ENCODE measurements at places on chromosomes 5 and 9.

- DNase-seq: no peak
These were observed 550.8 kb downstream of the CDH9 start for GRCh38 chr5:26487553-26487952.

DNA sequence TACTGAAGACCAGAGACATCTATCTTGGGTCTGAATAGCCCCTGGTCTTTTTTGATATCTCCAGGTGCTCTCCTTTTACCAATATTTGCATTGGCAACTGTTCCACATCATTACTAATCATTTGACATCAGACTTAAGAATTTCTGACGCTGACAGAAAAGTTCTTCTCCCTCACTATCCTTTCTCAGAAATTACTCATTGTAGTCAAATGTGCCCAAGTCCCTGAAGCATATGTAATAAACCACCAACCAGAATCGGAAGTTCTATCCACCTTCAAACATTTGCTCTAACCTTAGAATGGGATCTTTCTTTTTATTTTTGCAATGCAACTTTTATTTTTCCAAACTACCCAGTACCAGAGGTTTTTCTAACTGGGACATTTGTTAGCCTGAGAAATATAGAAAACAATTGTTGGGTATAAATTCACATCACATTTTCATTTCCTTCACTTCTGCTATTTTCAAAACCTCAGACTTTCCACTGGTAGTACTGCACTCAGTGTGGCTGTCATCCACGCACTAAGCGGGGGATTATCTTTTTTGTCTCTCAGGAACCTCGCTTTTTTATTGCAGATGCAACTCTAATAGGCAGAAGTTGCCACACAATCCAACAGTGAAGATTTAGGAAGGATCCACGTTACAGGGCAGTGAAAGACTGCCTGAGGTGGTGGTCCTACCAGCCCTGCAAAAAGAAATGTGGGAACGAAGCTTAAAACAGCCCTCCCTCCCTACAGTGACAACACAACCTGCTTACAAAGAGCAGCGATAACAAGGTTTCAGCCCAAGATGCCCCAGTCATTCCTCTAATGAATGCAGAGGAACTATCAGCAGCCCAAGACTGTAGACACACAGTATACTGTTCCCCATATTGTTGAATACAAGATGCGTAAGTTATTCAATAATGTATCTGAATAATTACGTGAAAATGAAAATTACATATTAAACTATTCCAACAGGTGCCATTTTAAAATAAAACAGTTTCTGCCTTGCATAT lies 201.2 kb downstream of the EBF1 start:
- no peak for DNase-seq

GRCh38 chr5:170218726-170219125 lies 14.1 kb upstream of the C5orf58 start:
- DNase-seq: no peak

DNA sequence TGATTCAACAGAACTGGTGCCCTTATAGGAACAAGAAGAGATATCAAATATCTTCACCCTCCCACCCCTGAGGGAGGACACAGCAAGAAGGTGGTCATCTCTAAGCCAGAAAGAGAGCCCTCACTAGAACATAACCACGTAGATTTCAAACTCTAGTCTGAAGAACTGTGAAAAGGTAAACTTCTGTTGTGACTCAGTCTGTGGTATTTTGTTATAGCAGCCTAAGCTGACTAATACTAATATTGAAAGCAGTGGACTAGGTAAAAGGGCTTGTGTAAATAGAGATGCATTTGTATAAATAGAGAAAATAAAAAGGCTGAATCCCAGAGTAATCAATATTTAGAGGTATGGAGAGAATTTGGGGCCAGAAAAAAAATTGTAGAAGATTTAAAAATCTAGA lies 157.6 kb upstream of the CCNH start:
- no peak for DNase-seq

DNA sequence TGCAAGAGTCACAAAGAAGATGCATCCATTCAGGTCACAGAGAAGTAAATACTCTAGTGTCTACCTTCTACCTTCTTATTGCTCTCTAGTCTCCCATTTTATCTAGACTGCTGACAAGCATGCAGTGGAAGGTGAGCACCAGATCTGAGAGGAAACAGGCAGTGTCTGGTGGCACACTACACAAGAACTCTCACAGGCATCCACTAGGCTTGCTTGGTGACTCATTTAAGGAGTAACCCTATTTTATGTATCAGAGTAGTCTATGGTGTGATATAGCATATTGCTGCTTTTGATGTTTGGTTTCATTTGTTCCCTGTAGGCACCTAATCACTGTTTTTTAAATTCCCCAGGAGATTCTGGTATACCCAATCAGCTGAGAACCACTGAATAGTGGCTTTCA lies 1.6 kb upstream of the THBS4 start:
- no peak for DNase-seq

DNA sequence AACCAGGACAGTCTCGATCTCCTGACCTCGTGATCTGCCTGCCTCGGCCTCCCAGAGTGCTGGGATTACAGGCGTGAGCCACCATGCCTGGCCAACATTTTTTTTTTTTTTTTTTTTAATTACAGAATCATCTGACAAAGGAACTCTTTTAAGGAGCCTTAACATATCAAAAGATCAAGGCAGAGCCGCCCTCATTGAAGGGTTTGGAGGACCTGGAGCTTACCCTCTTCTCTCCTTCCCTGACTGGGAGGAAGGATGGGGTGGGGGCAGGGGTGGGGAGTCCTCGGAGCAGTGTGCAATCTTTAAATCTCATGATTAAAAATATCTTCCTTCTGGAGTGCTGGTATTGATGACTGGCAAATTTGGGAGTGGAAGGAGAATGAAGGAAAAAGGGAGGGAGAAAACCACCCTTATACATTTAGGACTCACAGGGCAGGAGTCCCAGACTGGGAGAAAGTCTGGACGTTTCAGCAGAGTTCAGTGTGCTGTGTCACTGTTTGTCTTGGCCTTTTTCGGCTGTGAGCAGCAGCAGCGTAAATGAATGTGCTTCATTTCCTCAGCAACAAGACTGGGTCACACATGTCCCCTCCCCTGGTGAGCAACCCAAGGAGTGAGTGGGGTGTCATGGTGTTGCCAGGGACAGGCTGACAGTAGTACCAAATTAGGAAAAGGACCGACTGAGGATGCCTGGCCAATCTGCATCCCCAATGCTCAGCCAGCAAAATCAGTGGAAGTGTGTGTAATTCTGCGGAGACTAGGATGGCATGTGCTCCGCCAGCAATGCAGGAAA lies 115.3 kb upstream of the BNC2 start:
- DNase-seq: no peak

GRCh38 chr5:36070687-36071571 lies 4.2 kb upstream of the UGT3A2 start:
- no peak for DNase-seq

GRCh38 chr9:128429513-128430086 lies 8.9 kb downstream of the CERCAM start:
- no peak for DNase-seq

DNA sequence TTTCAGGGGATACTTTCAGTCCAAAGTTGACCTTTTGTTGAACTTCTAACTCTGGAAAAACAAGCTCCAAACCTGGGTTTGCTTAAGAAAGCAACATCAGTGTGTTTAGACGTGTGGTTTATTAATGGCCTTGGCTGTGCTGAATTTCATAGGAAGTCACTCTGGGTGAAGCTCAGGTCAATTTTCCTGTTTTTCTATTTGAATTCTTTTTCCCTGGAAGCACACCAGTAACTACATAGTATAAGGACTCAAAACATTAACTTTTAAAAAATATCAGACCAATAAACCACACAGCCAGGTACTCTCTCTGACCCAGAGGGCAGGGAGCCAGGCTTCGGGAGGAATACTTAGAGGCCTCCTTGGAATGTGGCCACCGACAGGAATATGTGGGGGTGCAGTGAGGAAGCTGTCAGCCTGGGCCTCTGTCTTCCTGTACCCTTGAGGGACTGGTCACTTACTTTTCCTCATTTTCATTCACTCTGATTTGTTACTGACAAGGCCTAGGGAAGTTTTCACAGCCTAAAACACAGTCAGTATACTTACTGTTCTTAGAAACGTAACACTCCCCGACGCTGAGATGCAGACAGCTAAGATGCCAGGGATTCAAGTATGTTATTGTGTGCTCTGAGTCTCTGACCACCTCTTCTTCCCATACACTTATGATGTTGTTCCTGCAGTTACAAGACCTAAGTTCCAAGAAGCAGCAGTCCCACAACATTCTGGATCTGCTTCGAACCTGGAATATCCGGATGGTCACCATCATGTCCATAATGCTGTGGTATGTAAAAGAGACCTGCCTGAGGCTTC lies 18.9 kb downstream of the SLC22A5 start:
- peak; percentile 92 for DNase-seq

DNA sequence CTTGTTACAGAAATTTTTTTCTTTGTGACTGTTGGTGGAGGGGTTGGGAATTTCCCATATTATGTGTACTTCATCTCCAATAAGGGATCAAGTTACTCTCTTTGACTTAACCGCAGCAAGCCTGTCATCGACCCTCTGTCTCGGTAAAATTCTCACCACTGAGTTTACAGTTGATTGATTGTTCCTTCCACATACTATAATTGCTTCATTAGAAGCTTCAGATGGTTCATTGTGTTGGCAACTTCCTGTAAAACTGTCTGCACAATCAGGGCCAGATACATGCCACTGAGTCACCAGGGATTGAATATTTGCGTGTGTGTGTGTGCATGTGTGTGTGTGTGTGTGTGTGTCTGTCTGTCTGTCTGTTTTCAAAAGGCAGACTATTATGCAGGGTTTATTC lies 176.6 kb downstream of the ZNF462 start:
- DNase-seq: peak; percentile 60

- DNase-seq: no peak
These were observed 410.6 kb upstream of the DAB2 start for GRCh38 chr5:39835371-39835770.

DNA sequence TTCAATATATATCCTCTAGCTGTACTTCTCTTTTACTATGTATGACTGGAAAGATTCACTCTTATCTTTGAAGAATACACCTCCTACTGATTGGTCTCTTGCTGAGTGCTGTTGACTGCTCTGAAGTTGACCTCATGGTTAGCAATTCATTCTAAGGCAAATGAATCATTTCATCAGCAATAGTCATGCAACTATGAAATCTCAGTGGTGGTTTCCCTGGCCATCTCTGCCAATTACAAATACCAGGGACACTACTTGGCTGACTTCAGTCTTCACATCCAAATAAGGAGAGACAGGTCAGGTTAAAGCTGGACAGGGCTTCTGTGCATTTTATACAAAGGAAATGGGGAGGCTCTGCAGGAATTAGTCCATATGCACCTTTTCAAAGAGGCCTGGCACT lies 333.5 kb upstream of the ACTBL2 start:
- DNase-seq: peak; percentile 87

- no peak for DNase-seq
These were observed 1.2 kb downstream of the KIAA1958 start for GRCh38 chr9:112487799-112488340.

GRCh38 chr9:86434039-86434726 lies 80.0 kb upstream of the TUT7 start:
- DNase-seq: peak; percentile 47

DNA sequence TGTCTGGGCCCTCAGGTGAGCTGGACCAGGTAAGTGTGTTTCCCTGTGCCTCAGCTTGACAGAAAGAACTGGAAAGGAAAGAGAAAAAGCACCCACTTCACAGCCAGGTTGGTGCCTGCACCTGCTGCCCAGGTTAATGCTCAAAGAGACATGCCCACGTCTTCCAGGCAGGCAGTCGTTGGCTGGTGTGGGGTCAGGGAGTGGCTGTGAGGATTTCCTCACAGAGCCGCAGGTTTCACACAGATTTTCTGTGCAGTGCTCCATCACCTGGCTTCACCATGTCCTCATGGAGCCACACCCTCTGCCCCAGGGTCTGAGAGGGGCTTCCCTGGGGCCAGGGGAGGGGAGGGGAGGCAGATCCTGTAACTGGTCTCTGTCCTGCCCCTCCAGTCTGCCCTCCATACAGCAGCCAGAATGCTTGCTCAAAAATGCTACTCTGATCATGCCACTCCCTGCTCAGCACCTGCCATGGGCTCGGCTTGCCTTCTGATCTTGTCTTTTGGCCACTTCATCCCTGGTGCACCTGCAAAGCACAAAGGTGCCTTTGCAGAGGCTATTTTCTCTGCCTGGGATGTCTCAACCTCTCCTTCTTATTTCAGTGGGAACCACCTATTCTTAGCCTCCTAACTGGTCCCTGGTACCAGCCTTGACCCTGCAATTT lies 82.5 kb upstream of the UBTD2 start:
- no peak for DNase-seq

DNA sequence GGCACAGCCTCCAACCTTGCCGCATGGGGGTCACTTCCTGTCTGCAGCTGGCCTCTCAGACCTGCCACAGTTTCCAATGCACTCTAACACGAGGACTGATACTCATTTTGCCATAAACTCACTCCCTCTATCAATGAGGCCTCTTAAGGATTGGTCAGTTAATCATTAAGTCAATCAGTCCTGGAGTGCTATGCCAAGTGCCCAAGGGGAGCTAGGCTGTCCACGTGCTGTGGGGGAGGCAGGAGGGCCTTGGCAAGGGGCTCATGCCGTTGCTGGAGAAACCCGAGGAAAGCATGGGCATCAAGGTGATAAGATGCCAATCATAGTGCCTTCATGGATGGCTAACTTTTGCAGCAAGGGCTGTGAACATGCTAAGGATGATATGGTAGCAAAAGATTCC lies 1.7 kb upstream of the ALDH1B1 start:
- DNase-seq: no peak

- DNase-seq: no peak
These were observed 231.4 kb downstream of the MARCHF11 start for GRCh38 chr5:15948190-15948589.

- DNase-seq: no peak
These were observed 59.6 kb downstream of the TSTD2 start for GRCh38 chr9:97573482-97574073.

- DNase-seq: peak; percentile 76
These were observed 2.7 kb upstream of the ANXA2R start for GRCh38 chr5:43042626-43043399.

DNA sequence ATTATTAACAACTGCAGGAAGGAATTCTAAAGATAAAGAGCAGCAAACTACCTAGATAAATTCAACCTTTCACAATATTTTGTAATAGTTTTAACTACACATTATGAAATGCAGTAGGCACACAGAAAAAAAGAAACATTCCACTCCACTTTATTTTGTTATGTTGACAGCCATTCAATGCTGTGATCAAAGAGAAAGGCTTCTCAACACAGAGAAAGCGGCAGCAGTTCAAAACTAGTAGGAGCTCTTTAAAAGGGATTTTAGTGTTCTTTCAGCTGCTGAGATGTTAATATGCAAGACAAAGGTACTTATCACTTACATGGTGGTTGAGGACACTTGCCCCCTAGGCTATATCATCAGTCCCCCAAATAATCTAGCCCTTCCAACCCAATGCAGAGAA lies 11.6 kb downstream of the CEMIP2 start:
- no peak for DNase-seq

GRCh38 chr9:77575785-77576184 lies 72.3 kb downstream of the GNA14 start:
- DNase-seq: peak; percentile 20

GRCh38 chr9:125646621-125647100 lies 60.3 kb downstream of the MAPKAP1 start:
- peak; percentile 69 for DNase-seq

GRCh38 chr5:107135391-107135790 lies 535.3 kb downstream of the EFNA5 start:
- no peak for DNase-seq

- DNase-seq: no peak
These were observed 62.7 kb upstream of the PPP2CA start for GRCh38 chr5:134288610-134289009.
